Effector memory CD8-positive, alpha-beta T cell (primary cell): ENCODE measurements at places on chromosomes 11 and 22.

DNA sequence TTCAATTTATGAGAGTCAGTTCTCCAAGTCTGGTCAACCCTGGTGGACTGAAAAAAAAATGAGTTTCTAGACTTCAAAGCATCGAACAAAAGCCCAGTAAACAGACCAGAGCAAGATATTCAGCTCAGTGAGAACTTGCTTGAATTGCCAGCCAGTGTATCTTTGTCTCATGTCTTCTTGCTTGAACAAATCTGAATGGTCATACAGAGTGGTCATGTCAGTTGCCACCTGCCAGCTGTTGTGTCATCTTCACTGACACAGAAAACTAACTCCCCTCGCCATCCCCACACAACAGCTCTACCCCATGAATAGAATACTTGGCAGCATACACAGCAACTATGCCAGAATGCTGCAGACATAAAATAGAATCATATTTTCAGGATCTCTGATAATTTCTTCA is 27.5 kb upstream of the CALCB start:
- no peak overlapping the region for H3K4me3 ChIP-seq
- H3K27ac ChIP-seq = no peak overlapping the region
- no peak for DNase-seq
- no peaks in the 10 kb centered on the region for H3K4me1 ChIP-seq

DNA sequence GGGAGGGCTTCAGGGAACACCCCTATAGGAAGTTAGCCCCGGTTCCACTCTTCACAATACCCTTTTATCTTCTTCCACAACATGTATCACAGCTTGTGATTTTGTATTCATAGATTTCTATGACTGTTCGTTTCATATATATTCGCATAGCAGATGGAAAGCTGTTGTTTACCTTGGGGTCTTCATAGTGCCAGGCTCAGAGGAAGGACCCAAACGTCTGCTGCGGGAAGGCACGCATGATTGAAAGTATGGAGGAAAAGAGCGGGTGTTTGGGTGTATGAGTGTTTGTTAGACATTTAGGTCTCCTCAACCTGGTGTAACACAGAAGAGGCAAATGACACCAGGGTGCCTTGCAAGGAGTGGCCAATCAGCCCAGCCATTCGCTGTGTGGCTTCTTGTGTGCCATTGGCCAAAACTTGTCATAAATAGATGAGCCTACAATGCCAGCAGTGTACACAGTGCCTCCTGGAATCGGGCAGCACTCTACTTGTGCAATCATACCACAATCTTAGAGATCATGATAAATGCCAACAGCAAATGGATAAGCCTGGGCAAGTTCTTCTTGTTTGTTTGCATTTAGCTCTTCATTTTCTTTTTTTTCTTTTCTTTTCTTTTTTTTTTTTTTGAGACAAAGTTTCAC is 10.9 kb upstream of the ADA2 start:
- no peaks in the 10 kb centered on the region for H3K4me1 ChIP-seq
- no peaks in the 10 kb centered on the region for H3K27me3 ChIP-seq

DNA sequence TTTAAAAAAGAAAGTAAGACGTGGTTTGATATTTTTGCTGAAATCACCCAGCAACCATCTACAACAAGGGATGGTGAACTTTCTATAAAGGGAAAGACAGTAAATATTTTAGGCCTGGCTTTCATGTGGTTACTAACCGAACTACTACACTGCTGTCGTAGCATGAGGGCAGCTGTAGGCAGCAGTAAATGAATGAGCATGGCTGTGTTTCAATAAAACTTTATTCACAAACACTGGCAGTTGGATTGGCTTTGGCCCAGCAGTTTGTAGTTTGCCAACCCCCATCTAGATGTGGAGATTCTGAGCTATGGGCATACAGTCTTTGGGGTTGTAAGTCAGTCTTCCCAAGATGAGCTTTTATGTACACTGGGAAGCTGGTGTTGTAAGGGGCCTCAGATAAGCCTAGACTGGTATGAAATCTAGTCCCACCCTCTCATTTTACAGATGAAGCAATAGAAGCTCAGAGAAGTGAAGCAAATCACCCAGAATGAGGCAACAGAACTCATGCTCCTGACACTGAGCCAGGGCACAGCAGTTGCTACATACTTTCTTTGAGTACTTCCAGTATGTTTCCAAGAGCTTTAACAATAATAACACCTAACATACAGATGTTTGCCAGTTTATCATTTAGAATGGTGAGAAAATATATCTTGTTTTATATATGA is 204.4 kb downstream of the ADAMTS15 start:
- no peak overlapping the region for H3K27ac ChIP-seq
- no peak for DNase-seq
- peaks cover 10% of the 10 kb centered on the region for H3K27me3 ChIP-seq
- no peaks in the 10 kb centered on the region for H3K4me1 ChIP-seq

DNA sequence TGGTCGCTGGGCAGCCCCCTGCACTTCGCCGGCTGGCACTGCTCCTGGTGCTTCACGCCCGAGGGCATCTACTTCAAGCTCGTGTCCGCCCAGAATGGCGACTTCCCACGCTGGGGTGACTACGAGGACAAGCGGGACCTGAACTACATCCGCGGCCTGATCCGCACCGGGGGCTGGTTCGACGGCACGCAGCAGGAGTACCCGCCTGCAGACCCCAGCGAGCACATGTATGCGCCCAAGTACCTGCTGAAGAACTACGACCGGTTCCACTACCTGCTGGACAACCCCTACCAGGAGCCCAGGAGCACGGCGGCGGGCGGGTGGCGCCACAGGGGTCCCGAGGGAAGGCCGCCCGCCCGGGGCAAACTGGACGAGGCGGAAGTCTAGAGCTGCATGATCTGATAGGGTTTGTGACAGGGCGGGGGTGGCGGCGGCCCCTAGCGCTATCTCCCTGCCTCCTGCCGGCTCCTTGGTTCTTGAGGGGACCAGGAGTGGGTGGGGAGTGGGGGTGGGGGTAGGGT is 13.5 kb upstream of the MIEF1 start:
- peaks cover 5% of the 10 kb centered on the region for H3K27me3 ChIP-seq
- peaks cover 10% of the 10 kb centered on the region for H3K36me3 ChIP-seq
- H3K4me1 ChIP-seq = peaks cover 11% of the 10 kb centered on the region
- no peak overlapping the region for H3K27ac ChIP-seq

- no peak overlapping the region for H3K4me3 ChIP-seq
- H3K27me3 ChIP-seq = peaks cover 7% of the 10 kb centered on the region
- H3K36me3 ChIP-seq = no peaks in the 10 kb centered on the region
- no peak for DNase-seq
- no peaks in the 10 kb centered on the region for H3K4me1 ChIP-seq
These were observed 33.5 kb downstream of the ARVCF start for GRCh38 chr22:19982991-19983578.
